ENCODE measurements at places on chromosomes 3 and 15. TPM values are rescaled to one million over a fixed set of nuclear protein-coding genes. Genes with fewer than 3 reads are reported as not detected.

DNA sequence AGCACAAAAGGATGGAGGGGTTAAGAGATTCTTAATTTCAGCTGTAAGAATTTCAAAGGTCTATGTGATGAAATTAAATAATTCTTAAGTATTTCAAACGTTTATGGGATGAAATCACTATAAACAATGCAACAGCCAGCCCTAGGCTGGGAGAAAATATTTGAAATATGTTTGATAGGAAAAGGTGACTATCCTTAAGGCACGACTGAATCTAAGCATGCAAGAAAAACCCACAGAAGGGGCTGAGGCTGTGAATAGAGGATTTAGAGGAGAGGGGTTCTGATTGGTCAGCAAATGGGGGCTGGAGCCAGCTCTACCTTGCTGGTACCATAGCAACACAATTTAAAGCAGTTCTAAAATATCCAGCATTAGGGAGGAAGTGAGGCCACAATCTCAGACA lies 220.8 kb upstream of the ATP10A start:
- no peaks in the 10 kb centered on the region for H3K36me3 ChIP-seq
- H3K4me3 ChIP-seq: no peak overlapping the region
- no peak overlapping the region for H3K27ac ChIP-seq
- no peak for DNase-seq
- peaks cover 21% of the 10 kb centered on the region for H3K4me1 ChIP-seq

GRCh38 chr3:127531821-127532220 lies 58.7 kb downstream of the TPRA1 start:
- no peak for DNase-seq
- no peaks in the 10 kb centered on the region for H3K4me1 ChIP-seq
- H3K27me3 ChIP-seq: peaks cover 15% of the 10 kb centered on the region
- no peak overlapping the region for H3K4me3 ChIP-seq
- no peaks in the 10 kb centered on the region for H3K36me3 ChIP-seq

GOLGA8Q gene
- total RNA-seq: 27.5 TPM

DNA sequence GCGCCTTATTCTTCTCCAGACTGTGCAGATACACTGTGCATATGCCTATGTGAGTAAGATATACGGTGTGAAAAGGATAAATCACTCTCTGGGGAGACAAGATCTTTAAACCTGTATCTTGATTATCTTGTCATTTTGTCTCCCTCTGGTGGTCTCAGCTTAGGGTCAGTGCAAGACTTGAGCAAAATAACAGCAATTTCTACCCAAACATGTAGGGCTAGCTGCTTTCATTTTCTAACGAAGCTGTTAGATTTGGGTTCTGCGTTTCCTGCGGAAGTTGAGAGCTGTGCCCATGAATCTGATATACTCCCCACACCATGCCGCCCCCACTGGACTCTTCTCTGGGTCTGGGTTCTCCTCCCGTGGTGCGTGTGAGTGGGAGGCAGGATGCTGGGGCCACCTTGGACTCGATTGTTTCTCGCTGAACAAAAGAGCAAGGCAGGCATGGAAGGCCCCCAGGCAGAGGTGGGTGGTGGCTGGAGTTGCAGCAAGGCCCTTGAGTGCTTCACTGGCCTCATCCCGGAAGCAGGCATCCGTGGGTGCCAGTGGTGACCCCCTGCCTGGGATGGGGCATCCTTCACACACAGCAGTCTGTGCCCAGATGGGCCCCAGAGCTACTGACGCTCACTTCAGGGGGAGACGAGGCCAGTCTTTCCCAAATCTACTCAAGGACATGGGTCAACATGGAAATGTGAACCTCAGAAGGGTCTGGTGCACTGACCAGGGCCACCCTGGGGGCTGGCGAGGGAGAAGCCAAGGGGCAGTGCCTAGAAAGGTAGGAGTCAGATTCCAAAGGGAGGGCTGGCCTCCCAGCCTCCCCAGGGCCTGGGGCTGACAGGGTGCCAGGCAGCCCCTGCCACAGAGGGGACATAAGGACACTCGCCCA lies 179.6 kb downstream of the NSMCE3 start:
- peak overlapping the region; percentile 86 for H3K27ac ChIP-seq
- H3K27me3 ChIP-seq: no peaks in the 10 kb centered on the region
- DNase-seq: peak; percentile 73
- peaks cover 46% of the 10 kb centered on the region for H3K4me1 ChIP-seq
- H3K36me3 ChIP-seq: no peaks in the 10 kb centered on the region

- no peaks in the 10 kb centered on the region for H3K4me1 ChIP-seq
- H3K27me3 ChIP-seq: no peaks in the 10 kb centered on the region
- no peak overlapping the region for H3K4me3 ChIP-seq
- no peaks in the 10 kb centered on the region for H3K36me3 ChIP-seq
These were observed 64.7 kb upstream of the CCDC39 start for GRCh38 chr3:180743813-180744590.

DNA sequence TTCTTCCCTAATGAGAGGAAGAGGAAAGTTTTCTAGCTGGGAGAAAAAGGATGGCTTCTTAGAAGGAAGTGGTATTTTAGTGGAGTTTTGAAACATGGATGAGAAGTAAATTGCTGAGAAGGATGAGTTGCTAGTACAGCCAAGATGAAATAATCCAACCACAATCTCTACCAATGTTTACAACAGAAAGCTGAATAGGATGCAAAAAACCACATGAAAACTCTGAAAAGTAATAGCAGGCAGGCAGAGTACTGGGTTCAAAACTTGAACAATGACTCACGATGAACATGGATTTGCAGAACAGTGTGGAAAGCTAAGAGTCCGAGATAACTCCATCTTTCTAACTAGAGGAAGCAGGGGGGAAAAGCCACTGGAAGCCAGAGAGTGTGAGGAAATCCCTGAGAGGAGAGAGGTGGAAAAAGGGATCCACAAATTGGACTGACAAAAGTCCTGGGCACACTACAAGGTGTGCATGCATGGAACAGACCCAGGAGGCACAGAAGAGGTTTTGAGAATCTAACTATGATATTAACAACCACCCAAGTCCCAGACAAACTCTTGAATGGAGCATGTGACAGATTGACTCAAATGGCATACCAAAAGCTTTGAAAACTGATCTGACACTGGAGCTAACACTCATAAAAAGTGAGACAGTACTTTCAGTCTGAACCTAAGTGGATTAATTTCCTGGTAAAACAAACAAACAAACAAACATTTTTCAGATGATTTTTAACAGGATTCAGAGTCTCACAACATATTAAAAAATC lies 76.7 kb downstream of the ST6GAL1 start:
- no peak for DNase-seq
- peak overlapping the region; percentile 51 for H3K27ac ChIP-seq
- peak overlapping the region; percentile 23 for H3K4me3 ChIP-seq
- no peaks in the 10 kb centered on the region for H3K27me3 ChIP-seq

STAC gene
- 0.29 TPM for total RNA-seq

LOXL1 gene
- total RNA-seq: 0.36 TPM

DNA sequence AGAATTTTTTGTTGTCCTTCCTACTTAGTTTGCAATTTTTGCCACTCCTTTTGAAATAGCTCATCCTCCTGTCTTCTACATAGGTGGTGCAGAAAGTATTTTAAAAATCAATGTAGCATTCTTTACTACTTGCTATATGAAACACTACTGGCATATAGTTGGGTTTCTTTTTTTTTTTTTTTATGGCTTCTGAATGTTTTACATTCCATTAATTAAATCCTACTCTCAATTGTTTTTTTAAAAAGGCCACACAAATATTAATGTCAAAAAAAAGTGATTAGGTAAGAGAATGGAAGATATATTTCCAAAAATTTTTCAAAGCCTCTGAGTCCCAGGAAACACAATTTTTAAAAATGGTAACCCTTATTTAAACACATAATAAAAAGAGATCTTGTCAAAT lies 262.6 kb downstream of the MAGI1 start:
- no peaks in the 10 kb centered on the region for H3K36me3 ChIP-seq
- H3K27me3 ChIP-seq: no peaks in the 10 kb centered on the region
- H3K4me1 ChIP-seq: no peaks in the 10 kb centered on the region
- no peak for DNase-seq
- H3K4me3 ChIP-seq: no peak overlapping the region
- H3K27ac ChIP-seq: no peak overlapping the region

UROC1 gene
- total RNA-seq: not detected

DNA sequence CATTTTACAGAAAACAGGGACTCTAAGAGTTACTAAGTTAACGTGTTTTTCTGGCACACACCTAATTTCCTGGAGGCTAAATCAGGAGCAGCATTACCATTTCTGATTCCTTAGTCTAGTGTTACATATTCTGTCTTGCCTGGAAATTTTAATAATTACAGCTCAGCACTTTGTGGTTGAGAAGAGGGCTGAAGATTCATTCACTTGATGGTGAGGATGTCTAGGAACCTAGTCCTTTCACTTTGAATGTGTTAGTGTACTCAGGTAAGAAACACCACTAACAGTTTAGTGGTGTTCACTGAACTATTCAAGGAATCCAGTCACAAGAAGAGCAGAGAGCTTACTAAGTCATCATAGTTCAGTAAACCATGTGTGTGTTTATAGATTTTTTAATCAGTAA lies 102.8 kb downstream of the STT3B start:
- H3K4me3 ChIP-seq: peak overlapping the region; percentile 35
- peaks cover 21% of the 10 kb centered on the region for H3K4me1 ChIP-seq
- peak overlapping the region; percentile 90 for H3K27ac ChIP-seq
- peaks cover 14% of the 10 kb centered on the region for H3K36me3 ChIP-seq
- DNase-seq: no peak

DNA sequence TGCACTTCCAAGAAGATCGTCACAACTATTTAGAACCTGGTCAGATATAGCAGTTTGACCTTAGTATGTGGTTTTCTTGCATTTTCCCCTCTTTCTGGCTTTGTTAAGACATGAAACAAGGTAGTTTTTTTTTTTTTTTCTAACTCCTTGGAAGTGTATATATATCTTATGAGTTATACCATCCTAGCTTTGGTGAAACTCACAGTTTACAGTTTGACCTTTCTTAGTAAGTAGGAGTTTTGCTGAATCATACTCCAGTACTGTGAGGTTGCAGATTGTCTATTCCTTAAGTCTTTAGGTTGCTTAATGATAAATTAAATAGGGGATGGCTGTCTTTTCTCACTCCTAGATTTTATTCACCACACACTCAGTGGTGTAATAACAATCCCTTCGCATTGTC lies 325.0 kb downstream of the RBMS3 start:
- no peaks in the 10 kb centered on the region for H3K27me3 ChIP-seq
- DNase-seq: no peak
- H3K36me3 ChIP-seq: no peaks in the 10 kb centered on the region
- no peak overlapping the region for H3K27ac ChIP-seq
- no peaks in the 10 kb centered on the region for H3K4me1 ChIP-seq

FBXW12 gene
- total RNA-seq: not detected

- H3K4me1 ChIP-seq: no peaks in the 10 kb centered on the region
- H3K27me3 ChIP-seq: peaks cover 21% of the 10 kb centered on the region
- H3K36me3 ChIP-seq: no peaks in the 10 kb centered on the region
- no peak overlapping the region for H3K27ac ChIP-seq
These were observed 41.2 kb downstream of the HES1 start for GRCh38 chr3:194177141-194177540.

DNA sequence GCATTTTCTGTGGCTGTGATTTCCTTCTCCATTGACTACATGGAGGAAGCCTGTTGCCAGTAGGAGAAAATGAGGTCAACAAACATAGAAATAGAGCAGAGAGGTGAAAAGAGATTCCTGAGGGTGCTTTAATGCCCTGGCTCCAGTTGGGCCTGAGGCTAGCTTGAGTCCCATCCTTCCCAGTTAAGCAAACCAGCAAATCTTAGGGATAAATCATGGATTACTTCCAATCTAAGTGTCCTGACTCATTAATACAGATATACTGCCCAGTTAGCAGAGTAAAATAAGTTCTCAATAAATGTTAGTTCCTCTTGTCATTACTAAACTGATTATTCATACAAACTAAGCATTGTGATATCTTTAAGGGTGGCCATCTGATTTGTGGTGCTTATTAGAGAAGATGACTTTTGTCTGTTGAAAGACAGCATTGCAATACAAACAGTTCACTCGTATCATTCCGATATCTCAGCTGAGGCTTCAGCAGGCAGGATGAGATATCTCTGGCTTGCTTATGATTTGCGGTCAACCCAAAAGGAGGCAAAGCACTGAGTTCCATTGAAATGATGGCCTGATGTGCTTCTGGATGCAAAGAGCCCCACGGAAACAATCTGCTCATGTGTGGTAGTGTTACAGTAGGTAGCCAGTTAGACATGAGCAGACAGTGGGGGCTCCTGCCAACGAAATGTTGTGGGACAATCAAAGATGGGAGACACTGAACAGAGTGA lies 6.6 kb upstream of the STARD5 start:
- DNase-seq: no peak
- H3K4me3 ChIP-seq: no peak overlapping the region
- no peaks in the 10 kb centered on the region for H3K27me3 ChIP-seq
- H3K4me1 ChIP-seq: no peaks in the 10 kb centered on the region
- no peaks in the 10 kb centered on the region for H3K36me3 ChIP-seq
- no peak overlapping the region for H3K27ac ChIP-seq

DNA sequence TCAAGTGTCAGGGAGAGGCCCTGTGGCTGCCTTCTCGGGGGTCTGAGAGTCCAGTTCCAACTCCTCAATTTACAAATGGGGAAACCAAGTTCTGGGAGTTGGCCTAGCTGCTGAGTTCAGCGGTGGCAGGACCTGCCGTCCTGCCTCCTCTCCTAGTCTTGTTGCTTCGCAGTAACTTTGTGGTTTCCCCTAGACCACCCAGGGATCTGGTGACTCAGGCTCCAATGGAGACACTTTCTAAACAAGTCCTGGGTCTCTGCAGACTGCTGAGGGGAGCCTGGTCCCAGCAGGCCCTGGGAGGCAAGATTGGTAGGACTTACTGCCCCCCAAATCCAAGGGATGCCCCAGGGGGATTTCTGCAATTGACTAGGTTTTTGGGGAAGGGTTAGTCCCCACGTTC lies 83.6 kb downstream of the SMAD6 start:
- H3K4me3 ChIP-seq: no peak overlapping the region
- no peak for DNase-seq
- no peaks in the 10 kb centered on the region for H3K4me1 ChIP-seq
- H3K27ac ChIP-seq: no peak overlapping the region

- no peak overlapping the region for H3K4me3 ChIP-seq
- no peak overlapping the region for H3K27ac ChIP-seq
- H3K4me1 ChIP-seq: peaks cover 12% of the 10 kb centered on the region
- H3K36me3 ChIP-seq: no peaks in the 10 kb centered on the region
- peaks cover 10% of the 10 kb centered on the region for H3K27me3 ChIP-seq
- no peak for DNase-seq
These were observed 177.7 kb upstream of the MCTP2 start for GRCh38 chr15:94053626-94054025.

- H3K27me3 ChIP-seq: no peaks in the 10 kb centered on the region
- H3K27ac ChIP-seq: no peak overlapping the region
- H3K4me3 ChIP-seq: no peak overlapping the region
- no peaks in the 10 kb centered on the region for H3K4me1 ChIP-seq
These were observed 1245.6 kb downstream of the OTOL1 start for GRCh38 chr3:162742159-162742717.

All from natural killer cell treated with Interleukin-12 subunit alpha and Interleukin-12 subunit beta and Interleukin-15 and Interleukin-18, amount 100 ng/mL, for 72 hours (primary cell).